Activated naive CD4-positive, alpha-beta T cell treated with Interleukin-2 at 50 U/mL for 16 hours (primary cell): ENCODE measurements at places on chromosomes 5 and 9.

DNA sequence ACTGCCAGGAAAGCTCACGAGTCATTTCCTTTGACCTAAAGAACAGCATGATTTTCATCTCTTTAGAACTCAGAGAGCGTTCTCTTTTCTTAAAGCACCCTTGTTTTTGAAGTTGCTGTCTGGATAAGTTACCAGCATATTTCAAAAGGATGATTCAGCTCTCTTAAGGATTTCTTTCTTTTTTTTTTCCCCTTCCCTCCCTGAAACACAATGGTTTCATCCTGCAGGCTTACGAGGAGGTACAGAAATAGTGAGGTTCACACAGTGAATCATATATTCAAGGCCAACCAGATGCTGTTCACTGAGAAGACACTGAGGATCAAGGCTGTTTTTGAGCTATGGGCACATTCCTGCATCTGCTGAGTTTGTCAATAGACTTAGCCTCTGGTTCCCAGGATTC lies 257.2 kb downstream of the KIF4B start:
- no peak for DNase-seq

- DNase-seq = no peak
Measured at GRCh38 chr9:88891040-88891439, 100.2 kb upstream of the S1PR3 start.

- no peak for DNase-seq
Measured at GRCh38 chr9:126456441-126457174, 130.0 kb downstream of the MVB12B start.

GRCh38 chr9:91234523-91234922 lies 127.2 kb downstream of the AUH start:
- no peak for DNase-seq

- no peak for DNase-seq
Measured at GRCh38 chr9:82116556-82116955, 128.0 kb downstream of the SPATA31D1 start.
